ENCODE measurements at places on chromosomes 6 and 20. TPM values are rescaled to one million over a fixed set of nuclear protein-coding genes. Genes with fewer than 3 reads are reported as not detected.

Gene GNRH2
- not detected for total RNA-seq

Gene CRISP3
- 31.8 TPM for total RNA-seq

Gene VSTM2L
- 1.3 TPM for total RNA-seq

Gene CCN6
- total RNA-seq, result not detected

Gene ADTRP
- total RNA-seq, result 7.4 TPM

Gene PNISR
- 268 TPM for total RNA-seq

Gene MPIG6B
- 0.32 TPM for total RNA-seq

Gene LAMA4
- 426 TPM for total RNA-seq

Gene ULBP3
- 3.4 TPM for total RNA-seq

Gene HMGCLL1
- 14.6 TPM for total RNA-seq

Gene WFDC10B
- total RNA-seq, result not detected

Gene MCCD1
- not detected for total RNA-seq

Gene KHDC1L
- total RNA-seq, result not detected

Gene FOXA2
- total RNA-seq, result not detected
